Activated CD4-positive, alpha-beta T cell treated with anti-CD3 and anti-CD28 coated beads, Interleukin-2, amount 10 ng/mL, durations not matched to agents 24 days and 14 days (primary cell): ENCODE measurements at places on chromosomes 12 and 14. TPM values are rescaled to one million over a fixed set of nuclear protein-coding genes. Genes with fewer than 3 reads are reported as not detected.
A peak's percentile ranks its signal among the peaks of the same experiment; 100 is the strongest.

The OR4L1 gene
- total RNA-seq: not detected in 2 replicates

- no peak for DNase-seq
These were observed 84.3 kb downstream of the TMEM30B start for GRCh38 chr14:61196792-61197191.

DNA sequence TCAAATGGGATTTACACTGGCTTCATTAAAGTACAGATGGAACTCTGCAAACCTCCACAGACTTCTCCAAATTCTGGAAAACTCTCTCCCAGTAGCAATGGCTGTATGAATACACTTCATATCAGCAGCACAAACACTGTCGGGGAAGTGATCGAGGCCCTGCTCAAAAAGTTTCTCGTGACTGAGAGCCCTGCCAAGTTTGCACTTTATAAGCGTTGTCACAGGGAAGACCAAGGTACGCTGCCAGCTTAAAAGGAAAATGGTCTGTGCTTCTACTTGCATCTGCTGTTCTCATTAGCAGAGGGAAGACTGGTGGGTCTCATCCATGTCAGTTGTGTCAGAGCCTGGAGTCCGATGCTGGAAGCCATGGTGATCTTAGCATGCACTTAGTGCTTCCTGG is 71.0 kb downstream of the GNS start:
- DNase-seq: peak; percentile 62

DNA sequence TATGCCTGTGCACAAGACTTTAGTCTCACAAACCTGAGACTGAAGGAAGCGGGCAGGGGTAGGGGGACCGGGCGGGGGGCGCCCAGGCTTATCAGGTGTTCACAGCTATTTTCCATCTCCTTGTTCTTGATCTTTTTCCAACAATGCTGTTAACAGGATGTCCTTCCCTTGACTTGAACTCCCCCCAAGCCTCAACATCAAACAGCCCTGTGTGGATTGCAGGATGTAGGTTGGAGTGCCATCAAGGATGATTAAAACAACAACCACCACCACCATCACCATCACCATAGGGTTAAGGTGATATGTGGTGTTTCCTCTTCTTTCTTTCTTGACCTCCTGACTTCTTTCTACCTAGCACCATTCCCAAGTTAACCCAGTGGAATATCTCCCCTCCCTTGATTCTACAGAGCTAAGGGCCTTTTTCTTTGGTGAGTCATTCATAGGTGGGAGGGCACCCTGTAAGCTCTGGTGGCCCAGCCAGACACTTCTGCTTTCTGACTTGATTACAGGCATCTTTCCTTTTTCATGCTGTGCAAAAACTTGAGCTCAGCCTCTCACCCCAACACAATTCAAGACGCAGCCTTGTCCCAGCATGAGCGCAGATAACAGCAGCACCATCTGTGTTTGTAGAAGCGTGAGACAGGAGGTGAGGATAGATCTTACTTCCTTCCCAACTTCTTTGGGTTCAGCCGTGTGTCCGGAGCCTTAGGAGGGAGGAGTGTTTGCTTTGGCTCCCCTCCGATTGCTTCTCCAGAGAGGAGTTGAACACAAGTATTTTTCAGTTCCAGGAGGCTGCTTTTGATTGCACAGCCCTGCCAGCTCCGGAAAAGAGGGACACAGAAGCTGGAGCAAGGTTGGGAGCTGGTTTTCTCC is 26.8 kb downstream of the FLVCR2 start:
- DNase-seq: no peak

- DNase-seq: no peak
These were observed 33.4 kb downstream of the FNTB start for GRCh38 chr14:65019944-65020566.
